ENCODE measurements at places on chromosomes 3 and 15.

GRCh38 chr15:62104401-62104800, 37.6 kb downstream of the C2CD4A start:
- DNase-seq = no peak

- no peak for DNase-seq
Observed at GRCh38 chr3:19799115-19799514, 134.9 kb downstream of the EFHB start.

DNA sequence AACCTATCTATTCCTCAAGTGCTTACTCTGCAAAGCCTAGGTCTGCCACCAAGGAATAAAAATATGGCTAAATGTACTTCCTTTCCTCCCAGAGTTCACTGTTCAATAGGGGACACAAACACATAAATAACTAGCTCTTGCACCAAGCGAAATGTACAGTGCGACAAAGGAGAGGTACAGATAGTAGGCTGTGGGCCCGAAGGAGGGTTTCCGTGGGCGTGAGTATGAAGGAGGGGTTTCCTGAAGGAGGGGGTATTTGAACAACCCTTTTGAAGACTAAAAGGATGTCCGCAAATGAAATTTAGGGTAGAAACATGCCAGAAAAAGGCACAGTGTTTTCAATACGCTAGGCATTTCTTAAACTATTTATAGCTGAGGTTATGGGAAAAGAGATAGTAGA, 207.9 kb downstream of the LPP start:
- DNase-seq = no peak

DNA sequence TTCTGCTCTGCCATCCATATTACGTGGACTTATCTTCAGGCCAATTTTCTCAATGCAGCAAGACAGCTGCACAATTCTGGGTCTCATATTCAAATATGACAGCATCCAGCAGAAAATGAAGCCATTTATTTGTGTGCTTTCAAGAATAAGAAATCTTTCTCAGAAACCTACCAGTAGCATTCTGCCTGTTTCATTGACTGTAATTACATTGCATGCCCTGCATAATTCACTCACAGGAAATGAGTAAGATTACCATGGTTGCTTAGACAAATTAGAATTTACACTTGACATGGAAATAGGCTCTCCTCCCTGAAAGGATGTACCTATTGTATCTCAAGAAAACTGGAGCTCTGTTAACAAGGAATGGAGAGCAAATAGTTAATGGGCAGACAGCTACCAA, 346.6 kb upstream of the DCBLD2 start:
- no peak for DNase-seq

GRCh38 chr15:60854858-60855564, 374.1 kb downstream of the RORA start:
- no peak for DNase-seq

DNA sequence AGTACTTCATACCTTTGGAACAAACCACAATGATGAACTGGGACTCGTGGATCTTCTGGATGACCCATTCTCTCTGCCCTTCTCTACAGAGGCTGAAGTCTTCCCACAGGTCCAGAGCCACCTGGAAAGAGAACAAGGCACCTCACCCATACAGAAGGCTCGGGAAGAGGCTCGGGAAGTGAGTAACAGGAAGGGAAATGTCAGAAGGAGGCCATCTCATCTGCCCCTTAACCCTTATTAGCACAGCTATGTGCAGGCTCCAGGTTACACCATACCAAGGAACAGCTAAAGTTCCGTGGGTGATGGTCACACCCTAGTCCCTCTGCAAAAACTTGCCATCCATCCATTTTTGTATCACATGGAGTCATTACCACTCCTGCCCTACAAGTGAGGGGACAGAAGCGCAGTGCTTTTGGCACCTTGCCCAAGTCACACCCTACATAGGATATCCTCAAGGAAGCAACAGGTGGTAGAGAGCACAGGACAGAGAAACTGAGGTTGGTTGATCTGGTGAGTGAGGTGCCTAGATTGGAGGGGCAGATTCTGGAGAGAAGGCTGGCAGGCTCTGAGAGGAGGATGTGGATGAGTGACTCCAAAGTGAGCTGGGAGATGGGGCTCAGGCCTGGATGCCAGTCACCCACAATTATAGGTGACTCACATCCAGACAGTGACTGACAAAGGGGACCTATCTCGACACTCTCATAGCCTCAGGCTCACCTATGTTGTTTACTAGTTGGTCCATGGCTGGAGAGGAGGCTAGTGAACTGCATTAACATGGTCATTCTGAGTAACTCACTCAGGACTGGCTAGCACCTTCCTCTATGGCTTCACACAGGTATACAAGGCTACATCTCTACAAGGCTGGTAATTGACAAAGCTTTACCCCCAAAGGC, 38.2 kb downstream of the SPATA12 start:
- no peak for DNase-seq

DNA sequence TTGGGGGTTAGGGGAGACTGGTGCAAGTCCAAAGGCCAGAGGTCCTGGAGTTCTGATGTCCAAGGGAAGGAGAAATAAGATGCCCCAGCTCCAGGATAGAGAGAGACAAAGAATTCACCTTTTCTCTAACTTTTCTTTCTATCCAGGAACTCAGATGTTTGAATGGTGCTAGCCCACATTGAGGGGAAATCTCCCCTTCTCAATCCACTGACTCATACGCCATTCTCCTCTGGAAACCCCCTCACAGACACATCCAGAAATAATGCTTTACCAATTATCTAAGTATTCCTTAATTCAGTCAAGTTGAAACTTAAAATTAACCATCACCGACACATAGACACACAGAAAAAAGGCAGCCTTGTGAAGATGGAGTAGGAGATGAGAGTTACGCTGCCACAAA, 1085.2 kb downstream of the NSUN3 start:
- no peak for DNase-seq

DNA sequence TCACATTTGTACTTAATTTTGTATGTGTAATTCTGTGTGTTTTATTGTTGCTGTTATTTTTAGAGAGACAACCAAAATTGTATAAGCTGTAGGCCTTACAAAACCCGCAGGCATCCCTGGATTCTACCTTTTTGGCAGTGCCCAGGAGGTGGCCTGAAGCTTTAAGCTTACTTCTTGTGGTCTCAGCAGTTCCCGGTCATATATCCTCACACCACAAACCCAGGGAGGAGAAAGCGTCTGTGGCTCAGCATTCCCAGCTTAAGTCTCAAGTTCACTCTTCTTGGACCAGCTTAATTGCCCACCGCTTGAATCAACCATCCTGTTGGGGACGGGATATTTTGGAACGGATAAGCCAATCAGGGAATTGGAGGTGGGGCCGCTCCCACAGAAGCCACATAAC, 36.7 kb downstream of the C2CD4A start:
- no peak for DNase-seq

DNA sequence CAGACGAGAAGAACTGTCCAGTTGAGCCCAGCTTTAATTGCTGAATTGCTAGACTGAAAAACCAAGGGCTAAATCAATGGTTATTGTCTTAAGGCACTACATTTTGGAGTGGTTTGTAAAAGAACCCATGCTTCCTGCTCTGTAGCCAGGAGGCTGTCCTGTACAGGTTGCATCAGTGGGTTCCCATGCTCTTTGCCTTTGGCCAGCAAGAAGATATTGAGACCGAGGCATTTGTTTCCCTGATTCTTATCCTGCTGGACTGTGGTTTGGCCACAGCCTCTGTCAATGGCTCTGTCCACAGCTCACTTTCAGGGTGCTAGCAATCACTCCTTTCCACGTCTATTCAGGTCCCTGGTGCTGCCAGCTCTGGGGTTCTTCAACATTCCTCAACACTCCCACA, 89.6 kb downstream of the FAM43A start:
- DNase-seq = no peak

GRCh38 chr15:100098705-100099104, 243.1 kb downstream of the ADAMTS17 start:
- no peak for DNase-seq

DNA sequence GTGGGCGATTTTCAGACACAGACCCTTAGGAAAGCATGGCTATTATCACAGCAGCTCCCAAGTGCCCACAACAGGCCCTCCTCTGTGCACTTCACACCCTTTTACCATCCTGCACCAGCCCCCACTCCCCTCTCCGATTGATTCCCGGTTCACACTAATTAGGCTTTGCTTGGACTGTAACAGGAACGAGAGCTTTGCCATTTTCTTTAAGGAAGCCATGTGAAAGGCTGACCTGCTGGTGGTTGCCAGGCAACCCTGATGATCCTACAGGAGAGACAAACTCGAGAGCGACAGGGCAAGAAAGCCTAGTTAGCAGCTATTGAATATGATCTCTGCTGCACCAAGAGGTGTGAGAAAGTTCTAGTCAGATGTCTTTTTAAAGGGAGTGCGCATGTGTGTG, 28.2 kb upstream of the DET1 start:
- no peak for DNase-seq

DNA sequence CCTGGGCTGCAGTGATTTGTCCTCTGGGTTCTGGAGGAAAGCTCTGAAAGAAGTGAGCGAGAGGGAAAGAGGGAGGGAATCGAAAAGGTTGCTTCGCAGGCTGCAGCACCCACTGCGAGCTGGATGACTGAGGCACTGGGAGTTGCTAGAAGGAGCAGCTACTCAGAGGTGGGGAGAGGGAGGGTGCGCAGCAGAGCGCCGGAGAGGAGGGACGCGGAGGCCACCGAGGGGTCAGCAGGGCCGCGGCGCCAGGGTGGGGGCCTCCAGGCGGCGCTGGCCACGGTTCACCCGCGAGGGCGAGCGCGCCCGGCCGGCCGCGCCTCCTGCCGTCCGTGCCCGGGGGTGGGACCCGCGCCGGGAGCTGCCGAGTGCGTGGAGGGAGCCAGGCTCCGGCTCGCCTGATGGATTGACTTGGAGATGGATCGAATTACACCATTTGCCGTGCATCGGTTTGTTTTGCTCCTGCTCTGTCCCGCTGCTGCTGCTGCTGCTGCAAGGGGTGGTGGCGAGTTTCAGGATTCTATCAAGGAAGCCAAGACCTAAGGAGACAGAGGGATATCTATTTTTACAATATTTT, at the start of gene SEMA6D:
TSS of gene SEMA6D (plus strand) at position 470 of the 577 bp plus-strand sequence. CDS start 42,294 bp downstream, outside the sequence.
- no peak for DNase-seq

DNA sequence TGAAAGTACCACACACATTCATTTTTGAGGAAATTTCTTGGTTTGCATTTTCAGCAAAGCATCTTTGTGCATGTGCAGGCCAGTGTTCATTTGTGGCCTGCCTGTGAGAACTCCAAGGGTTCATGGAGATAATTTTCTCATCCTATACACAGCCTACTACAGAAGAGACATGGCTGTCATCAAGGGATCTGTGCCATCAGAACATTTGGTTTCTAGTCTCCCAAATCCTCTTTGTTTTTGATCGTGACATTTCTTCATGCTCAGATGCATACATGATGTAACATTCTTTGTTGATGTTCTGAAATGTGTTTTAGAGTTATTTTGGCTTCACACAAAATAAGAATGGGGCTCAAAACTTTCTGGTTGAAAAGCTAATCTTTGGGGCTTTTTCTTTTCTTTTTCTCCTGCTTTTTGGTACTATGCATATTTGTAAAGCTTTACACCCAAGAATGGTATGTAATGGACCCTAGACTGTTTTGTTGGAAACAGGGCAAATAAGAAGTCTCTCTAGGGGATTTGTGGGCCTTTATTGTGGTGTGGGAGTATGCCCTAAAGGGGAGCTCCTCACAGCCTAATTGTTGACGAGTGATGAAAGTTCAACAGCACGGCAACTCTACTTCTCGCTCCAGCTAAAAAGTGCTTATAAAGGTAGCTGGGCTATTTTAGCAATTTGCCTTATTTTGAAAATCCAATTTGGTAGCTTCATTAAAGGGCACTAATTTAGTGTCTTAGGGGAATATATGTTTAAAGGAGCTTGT, 3.2 kb upstream of the ARPP21 start:
- no peak for DNase-seq

- DNase-seq = no peak
Observed at GRCh38 chr15:32105258-32106241, 75.2 kb downstream of the CHRNA7 start.

DNA sequence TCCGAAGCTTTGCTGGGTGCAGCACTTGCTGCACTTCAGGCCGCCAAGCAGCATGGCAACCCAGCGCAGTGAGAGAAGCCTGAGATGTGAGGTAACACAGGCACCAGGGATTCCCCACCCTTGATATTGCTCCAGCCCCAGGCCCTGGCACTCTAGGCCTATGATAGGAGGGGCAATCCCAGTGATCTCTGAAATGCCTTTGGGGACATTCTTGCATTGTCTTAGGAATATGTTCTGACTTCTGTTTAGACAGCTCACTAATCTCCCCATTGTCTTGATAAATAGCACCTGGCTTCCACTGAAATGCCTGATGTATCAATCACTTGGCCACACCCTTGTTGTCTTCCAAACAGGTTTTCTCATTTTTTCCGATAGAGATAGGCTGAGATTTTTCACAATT, 102.8 kb downstream of the SOX14 start:
- DNase-seq = no peak

DNA sequence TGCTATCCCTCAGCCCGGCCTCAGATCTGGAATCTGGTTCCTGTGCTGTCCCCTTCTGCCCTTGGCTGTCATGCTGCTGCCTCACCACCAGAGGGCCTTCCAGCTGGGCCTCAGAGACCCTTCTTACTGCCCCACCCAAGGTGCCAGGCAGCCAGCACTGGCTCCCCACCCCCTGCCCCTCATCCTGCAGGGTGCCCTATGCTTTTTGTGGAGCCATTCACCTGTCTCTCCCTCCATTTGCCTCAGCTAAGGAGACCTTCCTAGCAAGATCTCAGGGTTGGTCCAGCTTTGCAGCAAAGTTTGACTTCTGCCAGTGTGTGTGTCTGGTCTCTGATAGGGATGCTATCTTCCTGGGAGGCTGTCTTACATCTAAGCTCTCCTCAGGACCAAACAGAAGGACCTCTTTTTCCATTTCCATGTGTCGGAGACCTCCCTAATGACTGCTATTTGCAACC, 1.9 kb upstream of the VWA5B2 start:
- peak; percentile 38 for DNase-seq

DNA sequence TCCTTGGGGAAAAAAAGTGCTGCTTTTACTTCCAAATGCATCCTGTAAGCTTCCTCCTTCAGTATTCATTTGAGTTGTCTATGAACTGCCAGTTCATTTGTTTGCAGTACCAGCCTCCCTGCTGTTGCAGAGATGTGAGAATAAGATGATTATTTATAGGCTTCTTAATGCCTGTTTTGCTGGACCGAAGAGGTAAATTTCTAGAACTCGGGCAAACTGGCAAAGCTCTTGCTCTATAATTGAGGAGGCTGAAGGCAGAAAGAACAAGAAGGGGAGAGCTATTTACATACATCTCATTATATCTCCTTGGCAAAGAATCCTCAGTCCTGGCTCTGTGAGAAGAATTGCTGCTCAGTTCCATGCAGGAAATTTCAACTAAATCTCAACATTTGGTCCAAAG, 790.4 kb downstream of the GRM7 start:
- no peak for DNase-seq

- DNase-seq = no peak
Observed at GRCh38 chr3:105174017-105174615, 192.6 kb upstream of the ALCAM start.

GRCh38 chr3:31960793-31961431, 20.1 kb downstream of the OSBPL10 start:
- DNase-seq = no peak

- DNase-seq = no peak
Observed at GRCh38 chr3:52357151-52358080, 41.3 kb downstream of the DNAH1 start.

GRCh38 chr3:43155464-43156121, 49.7 kb upstream of the POMGNT2 start:
- no peak for DNase-seq

All from stimulated activated CD4-positive, alpha-beta T cell treated with anti-CD3 and anti-CD28 coated beads, Interleukin-12 subunit alpha, Interleukin-12 subunit beta, amount 100 ng/mL, for 4 hours (primary cell).